Stimulated activated CD8-positive, alpha-beta memory T cell treated with anti-CD3 and anti-CD28 coated beads, Interleukin-4, amount 100 ng/mL, for 4 hours (primary cell): ENCODE measurements at places on chromosomes 3 and 15.

DNA sequence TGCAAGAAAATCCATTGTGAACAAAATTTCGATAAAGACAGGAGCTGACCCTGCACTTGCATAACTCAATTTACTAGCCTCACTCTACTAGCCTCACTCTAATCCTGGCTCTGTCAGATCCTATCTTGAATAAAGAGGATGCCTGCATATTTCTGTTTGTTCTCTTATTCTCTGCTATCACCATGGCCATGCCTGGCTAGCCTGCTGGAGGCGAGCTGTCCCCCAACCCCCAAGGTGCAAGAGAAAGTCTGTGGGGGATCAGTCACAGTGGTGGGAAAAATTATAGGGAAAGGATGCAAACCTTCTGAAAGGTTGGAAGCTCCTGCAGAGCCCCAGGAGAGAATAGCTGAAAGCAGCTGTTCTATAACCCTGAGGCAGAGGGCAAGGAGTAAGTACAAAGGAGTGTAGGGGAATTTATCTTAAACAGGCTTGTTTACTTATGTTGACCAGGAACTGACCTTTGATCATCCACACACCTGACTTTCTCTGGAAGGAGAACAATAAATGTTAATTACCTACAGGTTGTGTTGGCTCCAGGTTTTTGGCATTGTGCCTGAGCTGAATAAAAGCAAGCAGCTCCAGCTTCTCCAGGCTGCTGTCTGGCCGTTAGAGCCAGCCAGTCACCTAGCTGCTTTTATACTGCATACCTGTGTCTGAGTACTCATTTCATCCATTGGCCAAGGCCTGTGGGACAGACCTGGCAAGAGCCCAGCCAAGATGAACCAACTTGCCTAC lies 137.7 kb upstream of the RASGRP1 start:
- DNase-seq, result no peak

- no peak for DNase-seq
Measured at GRCh38 chr3:69568458-69568857, 170.8 kb upstream of the MITF start.

DNA sequence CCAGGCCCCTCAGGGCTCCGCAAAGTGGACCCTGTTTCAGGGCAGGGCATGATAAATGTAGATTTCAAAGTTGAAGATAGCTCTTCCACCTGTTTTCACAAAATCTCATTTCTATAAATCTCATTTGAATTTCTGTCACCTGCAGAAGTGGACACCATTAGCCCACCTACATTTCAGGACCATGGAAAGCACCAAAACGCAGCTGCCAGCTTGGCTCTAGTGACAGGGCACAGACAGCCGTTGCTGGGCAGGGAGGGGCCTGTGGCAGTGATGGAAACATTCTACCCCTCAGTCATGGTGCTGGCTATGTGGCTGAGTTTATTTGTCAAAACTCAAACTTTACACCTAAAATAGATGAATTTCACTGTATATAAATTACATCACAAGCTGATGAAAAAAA lies 40.4 kb downstream of the PRR23E start:
- no peak for DNase-seq

GRCh38 chr15:30990446-30991254 lies 778 bp downstream of the MTMR10 start:
- DNase-seq, result no peak

GRCh38 chr3:37179144-37179967 lies 5.0 kb upstream of the LRRFIP2 start:
- no peak for DNase-seq

- DNase-seq, result no peak
Measured at GRCh38 chr3:42410370-42411131, at the start of gene LYZL4. Gene LYZL4, minus strand, starts transcription at chr3:42410610. Its CDS starts 3,359 bp downstream, at chr3:42407251.

DNA sequence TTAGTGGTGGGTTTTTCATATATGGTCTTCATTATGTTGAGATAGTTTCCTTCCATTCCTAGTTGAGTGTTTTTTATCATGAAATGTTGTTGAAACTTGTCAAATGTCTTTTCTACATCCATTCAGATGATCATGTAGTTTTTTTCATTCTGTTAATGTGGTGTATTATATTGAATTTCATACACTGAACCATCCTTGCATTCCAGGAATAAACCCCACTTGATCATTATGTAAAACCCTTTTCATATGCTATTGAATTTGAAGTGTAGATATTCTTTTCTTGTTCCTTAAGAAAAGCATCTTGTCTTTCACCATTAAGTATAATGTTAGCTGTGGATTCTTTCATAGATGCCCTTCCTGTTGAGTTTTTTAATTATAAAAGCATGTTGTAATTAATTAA lies 42.9 kb downstream of the PIAS1 start:
- DNase-seq, result no peak

- DNase-seq, result no peak
Measured at GRCh38 chr3:62557450-62557849, 184.1 kb upstream of the FEZF2 start.

- no peak for DNase-seq
Measured at GRCh38 chr3:99485286-99485685, 153.1 kb upstream of the COL8A1 start.

DNA sequence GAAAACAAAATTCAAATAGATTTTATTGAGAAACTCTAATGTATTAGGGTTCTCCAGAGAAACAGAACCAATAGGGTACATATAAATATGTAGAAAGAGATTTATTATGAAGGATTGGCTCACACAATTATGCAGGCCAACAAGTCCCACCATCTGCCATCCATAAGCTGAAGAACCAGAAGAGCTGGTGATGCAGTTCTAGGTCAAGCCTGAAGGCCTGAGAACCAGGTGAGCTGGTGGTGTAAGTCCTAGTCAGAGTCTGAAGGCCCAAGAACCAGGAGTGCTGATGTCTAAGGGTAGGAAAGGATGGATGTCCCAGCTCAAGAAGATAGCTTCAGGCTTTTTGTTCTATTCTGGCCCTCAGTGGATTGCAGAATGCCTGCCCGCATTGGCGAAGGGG lies 2.6 kb upstream of the NFKBIZ start:
- no peak for DNase-seq

DNA sequence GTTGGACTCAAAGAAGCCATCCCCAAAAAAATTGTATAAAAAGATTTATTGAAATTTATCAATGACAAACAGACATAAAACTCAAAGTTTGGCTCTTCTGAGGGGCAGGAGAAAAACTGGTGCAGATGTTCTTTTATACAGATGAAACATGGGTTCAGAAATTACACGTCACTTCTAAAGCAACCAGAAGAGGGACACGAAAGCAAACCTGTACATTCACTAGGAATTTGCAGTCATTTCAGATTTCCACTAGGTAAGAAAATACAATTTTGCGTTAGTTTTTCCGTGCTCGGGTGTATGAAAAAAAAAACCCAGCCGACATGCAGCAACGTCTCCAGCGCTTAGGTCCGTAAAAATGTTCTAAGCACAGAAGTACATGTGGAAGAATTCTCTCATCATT lies 41.8 kb downstream of the ANP32A start:
- DNase-seq, result no peak

DNA sequence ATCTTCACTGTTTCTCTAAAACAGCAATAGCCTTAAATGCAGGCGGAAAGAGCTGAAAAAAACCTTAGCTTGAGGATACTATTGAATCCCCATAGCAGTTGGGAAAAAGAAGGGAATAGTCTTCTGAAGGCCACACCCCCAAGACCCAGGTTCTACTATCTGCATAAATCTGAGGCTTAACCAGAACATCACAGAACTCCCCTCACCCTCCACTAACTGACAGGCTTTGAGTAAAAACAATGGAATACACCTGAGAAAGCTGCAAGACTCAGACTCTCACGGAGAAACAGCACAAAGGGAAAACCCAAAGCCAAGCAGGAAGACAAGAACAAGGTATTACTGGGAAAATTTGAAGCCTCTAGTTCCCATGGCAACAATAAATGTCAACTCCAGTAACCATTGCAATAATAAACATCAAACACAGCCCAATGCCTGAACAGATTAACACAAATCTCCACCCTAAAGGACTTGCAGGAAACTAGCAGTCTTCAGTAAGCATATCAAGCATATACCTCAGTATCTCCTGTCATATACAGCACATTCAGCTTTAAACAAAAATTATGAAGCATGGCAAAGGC lies 56.4 kb downstream of the TMCC1 start:
- no peak for DNase-seq

GRCh38 chr3:171747223-171747920 lies 62.9 kb downstream of the PLD1 start:
- no peak for DNase-seq

DNA sequence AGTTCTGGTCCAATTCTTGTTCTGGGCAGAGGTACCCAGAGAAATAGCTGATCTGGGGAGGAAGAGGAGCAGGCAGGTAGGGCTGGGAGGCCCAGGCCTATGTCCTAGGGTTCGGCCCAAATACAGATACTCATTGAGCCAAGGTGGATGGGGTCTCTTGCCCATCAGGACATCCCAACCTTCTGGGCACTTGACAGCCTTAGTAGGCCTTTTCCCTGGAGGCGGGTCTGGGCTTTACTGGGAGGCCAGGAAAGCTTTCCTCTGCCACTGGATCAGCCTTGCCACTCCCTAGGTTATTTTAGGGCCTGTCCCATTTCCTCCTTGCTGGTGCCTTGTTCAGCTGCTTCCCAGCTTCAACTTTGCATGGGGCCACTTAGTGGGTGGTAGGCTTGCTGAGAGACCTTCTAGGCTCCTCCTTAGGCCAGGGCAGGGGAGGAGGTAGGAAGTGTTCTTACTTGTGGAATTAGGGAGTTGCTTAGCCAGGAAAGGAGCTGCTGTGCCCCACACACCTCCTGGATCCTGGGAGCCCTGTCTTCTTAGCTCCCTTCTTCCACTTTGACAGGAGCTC lies 9.7 kb downstream of the TEX264 start:
- DNase-seq, result no peak

- no peak for DNase-seq
Measured at GRCh38 chr3:78517965-78518364, 1249.8 kb downstream of the ROBO1 start.

GRCh38 chr3:184176377-184177330 lies 2.0 kb downstream of the AP2M1 start:
- no peak for DNase-seq

DNA sequence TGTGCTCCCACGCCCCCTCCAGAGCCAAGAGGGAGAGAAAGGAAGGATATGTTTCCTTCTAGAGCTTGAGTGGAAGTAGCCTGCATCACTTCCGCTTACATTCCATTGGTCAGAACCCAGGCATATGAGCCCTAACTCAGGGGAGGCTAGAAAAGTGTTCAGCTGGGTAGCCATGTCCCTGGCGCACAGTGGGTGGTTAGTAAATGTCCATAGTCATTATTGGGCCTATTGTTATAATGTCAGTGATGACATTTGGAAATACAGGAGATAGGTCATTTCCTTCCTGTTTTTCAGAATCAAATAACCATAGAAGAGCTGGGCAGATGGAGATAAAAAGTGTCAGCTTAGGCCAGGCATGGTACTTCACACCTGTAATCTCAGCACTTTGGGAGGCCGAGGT lies 27.3 kb downstream of the CD276 start:
- DNase-seq, result no peak
